ENCODE measurements at places on chromosomes 6 and 20.
A peak's percentile ranks its signal among the peaks of the same experiment; 100 is the strongest.

- DNase-seq: no peak
These were observed 99.8 kb downstream of the TMEM242 start for GRCh38 chr6:157223511-157223910.

GRCh38 chr6:121600389-121601168 is 165.1 kb downstream of the GJA1 start:
- no peak for DNase-seq

DNA sequence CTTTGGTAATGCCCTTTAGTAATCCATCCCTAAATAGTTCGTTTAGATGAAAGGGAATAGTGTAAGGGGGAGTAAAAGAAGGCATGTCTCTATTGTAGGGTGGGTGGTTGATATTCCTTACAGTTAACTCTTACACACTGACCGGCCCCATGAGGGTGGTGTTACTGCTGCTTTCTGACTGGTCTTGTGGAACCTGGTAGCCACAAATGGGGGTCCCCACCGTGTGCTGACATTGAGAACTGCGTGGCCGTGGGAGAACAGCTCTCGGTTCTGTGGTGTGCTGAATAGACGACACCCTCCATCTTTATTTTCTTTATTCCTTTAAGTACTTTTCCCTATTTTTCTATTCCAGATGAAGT is 19.3 kb downstream of the MRAP2 start:
- DNase-seq: no peak

- peak; percentile 67 for DNase-seq
These were observed 118.4 kb downstream of the GRM4 start for GRCh38 chr6:34027445-34027936.

- DNase-seq: no peak
These were observed 204.1 kb downstream of the SIM1 start for GRCh38 chr6:100260584-100260983.

DNA sequence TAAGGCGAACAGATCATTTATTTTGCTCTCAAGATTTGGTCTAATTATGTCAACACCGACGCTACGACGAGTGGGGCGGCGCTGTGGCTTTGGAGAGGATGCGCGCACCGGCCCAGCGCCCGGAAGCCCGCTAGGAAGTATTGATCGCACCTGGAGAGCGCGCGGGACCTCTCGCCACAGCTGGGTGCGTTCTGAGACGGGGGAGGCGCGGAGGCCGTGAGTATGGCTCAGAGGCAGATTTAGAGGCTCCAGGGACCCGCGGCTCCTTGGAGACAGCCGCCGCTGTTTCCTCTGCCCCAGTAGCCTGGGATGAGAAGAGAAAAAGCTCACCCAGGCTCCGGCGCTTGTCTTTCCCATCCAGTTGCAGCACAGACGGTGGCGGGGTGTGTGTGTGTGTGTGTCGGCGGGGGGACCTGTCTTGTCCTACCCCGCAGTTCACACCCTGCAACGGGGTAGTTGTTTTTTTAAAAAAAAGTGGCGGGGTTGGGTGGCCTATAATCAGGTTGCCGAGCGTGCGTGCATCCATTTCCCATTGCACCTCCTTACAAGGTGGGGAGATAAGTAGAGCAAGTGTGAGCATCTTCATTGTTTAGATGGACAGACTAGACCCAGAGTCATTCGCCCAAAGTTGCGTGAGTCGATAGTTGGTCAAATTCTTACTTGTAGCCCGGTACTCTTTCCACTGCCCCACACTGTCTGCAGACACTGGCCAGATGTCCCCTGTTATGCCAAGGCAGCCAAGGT is 11.2 kb downstream of the TFAP2D start:
- no peak for DNase-seq

DNA sequence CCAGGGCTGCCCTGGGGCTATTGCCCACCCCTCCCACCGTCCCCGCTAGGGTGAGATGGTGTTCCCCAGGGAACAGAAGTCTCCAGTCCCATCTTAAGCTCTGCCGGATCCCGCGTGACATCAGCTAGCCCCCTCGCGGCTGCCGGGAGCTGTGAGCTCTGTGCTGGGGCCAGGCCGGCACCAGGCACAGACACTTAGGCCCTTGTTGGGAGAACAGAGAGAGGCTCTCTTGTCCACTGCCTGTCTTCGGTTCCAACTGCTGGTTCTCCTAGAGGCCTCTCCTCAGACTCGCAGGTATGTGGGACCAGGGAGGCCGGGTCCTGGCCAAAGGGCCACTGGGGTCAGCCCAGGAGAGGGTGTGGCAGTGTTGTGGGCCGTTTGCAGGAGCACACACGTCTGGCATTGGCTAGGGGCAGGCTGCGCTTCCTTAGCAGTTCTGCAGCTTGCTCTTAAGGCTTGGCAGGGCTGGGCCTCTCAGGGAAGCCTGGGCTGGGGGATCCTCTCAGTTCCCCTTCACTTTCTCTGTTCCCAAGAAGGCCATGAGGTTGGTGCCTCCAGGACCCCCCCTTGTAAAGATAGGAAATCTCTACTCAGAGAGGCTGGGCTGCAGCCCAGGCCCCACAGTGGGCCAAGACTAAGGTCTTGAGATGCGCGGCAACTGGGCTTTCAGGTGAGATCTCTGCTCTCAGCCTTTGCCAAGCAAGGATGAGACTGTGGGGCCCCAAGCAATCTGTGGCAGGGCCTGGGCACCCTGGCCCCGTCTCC is 6.3 kb downstream of the SGK2 start:
- DNase-seq: no peak

- DNase-seq: no peak
These were observed 22.4 kb downstream of the EDN3 start for GRCh38 chr20:59322585-59323454.

GRCh38 chr6:151634336-151634720 is 140.5 kb downstream of the CCDC170 start:
- DNase-seq: no peak

DNA sequence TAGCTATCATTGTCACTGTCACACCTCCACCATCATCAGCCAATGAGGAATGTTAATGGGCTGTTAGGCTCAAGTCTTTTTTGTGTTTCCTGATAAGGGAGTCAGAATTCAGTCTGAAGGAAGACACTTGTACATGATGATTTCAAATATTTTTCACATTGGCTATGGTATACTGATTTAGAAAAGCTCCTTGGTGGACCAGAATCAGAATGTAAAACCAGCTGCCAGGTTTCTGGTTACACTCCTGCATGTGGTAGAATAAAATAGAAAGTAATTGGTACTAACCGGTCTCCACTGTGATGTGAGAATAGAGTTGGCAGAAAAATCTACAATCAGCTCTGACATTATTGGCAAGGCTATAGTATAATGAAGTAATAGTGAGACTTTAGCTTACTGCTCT is 10.7 kb downstream of the COL9A1 start:
- no peak for DNase-seq

DNA sequence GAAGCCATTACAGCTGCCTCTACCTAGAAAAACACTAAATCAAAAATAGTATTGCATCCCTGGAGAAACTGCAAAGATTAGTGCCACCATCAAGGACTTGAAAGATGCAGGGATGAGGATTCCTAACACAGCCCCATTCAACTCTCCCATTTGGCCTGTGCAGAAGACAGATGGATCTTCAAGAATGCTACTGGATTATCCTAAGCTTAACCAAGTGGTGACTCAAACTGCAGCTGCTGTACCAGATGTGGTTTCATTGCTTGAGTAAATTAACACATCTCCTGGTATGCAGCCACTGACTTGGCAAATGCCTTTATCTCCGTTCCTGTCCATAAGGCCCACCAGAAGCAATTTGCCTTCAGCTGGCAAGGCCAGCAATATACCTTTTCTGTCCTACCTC is 117.4 kb downstream of the TBC1D32 start:
- DNase-seq: no peak

DNA sequence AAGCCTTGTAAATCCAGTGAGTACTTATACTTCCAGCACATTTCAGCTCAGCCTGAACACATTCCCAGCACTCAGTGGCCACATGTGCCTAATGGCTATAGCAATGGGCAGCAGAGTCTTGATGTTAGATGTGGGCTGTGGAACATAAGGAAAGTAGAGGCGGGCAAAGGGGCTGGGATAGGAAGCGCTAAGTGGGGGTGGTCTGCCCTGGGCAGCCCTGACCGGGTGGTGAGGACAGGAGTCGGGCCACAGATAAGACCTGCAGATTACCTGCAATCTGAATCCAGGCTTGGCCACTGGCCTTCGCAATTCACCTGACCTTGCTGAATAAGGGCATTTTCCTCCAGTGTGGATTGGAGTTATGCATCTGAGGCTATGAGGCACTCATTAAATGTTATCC is 11.1 kb upstream of the HMGA1 start:
- DNase-seq: no peak

GRCh38 chr6:149218915-149219314 is 98.6 kb upstream of the TAB2 start:
- DNase-seq: no peak

GRCh38 chr6:143516690-143517446 is 5.3 kb upstream of the FUCA2 start:
- no peak for DNase-seq

DNA sequence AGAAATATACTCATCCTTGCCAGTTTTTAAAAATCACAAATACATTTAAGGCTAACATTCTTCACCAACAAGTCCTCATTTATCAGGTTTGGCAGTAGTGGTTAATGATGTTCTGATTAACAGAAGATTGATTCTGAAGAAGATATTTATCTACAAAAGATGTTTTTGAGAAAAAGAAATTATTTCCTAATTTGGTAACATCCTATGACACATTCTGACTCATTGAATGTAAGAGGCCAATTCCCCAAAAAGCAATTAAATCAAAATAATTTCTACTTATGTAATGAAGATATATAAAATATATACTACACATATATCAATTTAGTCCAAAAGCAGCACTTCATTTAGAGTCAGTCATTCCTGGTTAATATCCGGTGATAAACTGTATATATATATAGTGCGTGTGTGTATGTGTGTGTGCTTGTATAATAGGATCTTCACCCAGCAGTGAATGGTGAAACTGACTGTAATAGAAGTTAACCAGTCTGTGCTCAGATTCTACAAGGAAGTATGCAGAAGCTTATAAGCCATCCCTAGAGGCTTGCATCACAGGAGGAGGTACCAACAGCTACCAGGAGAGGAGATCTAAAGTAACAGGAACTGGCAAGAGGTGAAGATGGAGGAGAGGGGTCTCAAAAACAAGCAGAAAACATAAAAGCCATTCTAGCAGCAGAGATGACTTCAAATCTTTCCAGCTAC is 82.9 kb upstream of the MARCKS start:
- DNase-seq: no peak

GRCh38 chr6:13011612-13012146 is 295.1 kb downstream of the PHACTR1 start:
- DNase-seq: no peak

DNA sequence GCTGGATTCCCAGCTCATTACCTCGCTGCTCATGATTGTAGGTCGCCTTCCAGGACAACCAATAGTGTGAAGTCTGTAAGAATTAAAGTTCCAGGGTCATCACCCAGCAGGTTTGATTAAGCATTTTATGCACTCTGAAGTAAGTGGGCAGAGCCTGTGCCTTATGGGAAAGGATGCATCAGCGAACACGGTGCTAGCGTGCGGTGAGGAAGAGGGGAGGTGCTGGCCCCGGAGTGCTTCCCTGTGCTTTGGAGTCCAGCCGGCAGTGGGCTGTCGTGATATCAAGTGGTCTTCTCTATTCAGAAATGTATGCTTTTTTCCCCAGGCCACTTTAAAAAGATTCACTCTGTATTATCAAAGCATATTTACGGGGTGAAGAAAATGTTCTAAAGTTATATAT is 16.0 kb downstream of the DUSP22 start:
- DNase-seq: no peak

DNA sequence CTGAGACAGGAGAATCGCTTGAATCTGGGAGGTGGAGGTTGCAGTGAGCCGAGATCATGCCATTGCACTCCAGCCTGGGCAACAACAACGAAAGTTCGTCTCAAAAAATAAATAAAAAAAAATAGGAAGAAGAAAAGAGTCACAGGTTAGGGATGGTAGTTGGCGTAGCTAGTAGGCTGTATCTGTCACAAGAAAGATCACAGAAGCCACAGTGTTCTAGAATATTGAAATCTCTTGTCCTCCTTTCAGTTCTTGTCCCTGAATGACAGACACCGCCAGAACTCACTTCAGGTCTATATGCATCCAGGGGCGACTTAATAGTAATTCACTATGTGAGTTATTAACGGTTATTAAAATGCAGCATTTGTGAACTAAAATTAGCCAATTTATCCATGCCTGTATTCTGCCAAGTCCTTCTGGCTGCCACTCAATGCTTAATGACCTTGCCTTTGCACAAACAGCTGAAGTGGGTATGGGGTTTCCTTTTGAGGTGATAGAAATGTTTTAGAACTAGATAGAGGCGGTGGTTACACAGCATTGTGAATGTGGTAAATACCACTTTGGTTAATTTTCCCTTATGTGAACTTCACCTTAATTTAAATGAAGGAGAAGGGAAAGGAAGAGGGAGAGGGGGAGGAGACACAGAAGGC is 41.3 kb upstream of the ZMYND8 start:
- DNase-seq: no peak

- DNase-seq: no peak
These were observed 114.1 kb upstream of the SGK1 start for GRCh38 chr6:134432036-134432435.

DNA sequence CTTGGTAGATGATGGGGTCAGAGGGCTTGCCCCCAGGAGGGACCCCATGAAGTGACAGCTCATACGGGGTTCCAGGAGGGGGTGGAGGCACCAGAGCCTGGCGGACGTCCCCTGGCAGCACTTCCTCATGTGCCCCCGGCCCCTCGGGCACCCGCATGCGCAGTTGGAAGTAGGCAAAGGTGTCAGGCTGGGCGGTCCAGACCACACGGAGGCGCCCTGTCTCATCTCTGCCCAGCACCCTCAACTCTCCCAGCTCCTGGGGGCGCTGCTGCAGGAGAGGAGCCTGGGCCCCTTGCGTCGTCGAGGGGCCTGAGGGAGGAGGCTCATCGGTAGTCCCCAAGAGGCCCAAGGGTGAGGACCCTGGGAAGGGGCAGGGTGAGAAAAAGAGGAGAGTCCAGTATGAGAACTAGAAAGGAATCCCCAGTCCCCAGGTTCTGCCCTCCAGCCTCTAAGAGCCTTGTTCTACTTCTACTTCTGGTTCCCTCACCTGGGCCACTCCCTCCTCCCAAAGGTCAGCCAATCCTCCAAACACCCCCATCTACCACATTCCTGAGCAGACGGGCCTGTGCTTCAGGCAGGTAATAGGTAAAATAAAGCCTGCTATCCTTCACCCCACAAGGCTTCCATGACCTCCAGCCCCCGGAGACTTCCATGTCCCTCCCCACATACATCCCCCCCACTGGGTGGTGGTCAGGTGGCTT is 23.2 kb downstream of the TNXB start:
- no peak for DNase-seq

DNA sequence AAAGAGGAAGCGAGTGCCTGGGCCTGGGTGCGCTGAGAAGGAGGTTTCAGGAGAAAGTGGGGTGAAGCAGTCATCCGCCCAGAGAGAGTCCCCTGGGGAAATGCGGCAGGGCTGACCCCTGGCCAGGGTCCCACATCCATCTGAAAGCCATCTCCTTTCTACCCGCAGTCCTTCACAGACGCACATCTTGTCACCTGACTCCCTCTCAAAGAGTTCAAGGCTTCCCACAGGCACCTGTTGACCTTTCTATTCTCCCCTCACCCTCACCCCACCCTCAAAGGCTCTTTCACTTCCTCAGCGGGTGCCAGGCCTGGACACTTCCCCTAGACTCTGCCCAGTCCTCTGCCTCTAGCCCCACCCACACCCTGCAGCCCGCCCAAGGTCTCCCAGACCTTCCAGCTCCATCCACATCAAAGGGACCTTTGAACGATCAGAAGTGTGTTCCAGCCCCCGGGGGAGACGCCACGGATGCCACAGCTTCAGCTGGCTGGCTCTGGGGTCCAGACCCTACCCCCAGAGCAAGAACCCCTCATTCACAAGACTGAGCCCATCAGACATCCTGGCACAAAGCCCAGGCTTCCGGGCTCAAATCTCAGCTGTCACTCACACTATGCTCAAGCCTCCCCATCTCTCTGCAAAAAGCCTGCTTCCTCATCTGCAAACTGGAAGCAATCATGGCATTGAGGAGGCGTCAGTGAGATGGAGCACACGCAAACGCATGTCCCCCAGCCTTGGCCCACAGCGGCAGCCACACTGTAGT is 2.1 kb downstream of the CTSZ start:
- no peak for DNase-seq

Data from activated T-cell treated with anti-CD3 and anti-CD28 coated beads, Interleukin-2, amount 50 U/mL, for 4 hours (primary cell).